ENCODE measurements at places on chromosomes 1 and 21. TPM values are rescaled to one million over a fixed set of nuclear protein-coding genes. Genes with fewer than 3 reads are reported as not detected.

DNA sequence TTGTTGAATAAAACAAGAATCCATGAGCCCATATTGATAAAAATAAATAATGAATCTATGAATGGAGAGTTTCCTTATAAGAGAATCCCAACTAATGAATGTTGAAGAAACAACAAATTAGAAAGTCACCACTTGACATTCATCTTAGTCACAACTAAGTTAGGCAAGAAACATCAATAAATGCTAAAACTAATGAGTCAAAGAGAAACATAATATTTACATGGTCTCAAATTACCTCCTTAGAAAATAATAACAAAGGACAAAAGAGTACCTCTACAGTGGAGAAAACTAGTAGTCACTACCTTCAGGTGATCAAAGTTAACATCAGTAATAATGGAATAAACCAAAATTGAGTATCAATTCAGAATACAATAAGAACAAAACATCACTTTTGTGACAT, 93.5 kb downstream of the AKT3 start:
- no peak for DNase-seq

- DNase-seq = peak; percentile 8
Observed at GRCh38 chr1:121458291-121459048, 273.7 kb downstream of the SRGAP2C start.

- DNase-seq = no peak
Observed at GRCh38 chr1:65827346-65827745, 34.7 kb downstream of the PDE4B start.

DNA sequence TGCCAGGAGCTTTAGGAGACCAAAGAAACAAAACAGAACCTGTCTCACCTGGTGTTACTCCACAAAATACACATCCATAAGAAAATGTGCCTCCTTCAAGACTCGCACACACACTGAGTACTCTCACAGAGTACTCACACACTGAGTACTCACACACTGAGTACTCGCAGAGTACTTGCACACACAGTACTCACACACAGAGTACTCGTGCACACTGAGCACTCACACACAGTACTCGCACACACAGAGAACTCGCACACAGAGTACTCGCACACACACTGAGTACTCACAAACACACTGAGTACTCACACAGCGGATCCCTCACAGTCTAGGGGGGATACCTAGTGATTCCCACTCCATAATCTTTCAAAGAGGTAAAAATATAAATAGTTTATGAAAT, 40.3 kb downstream of the PCSK9 start:
- no peak for DNase-seq

GRCh38 chr21:42088658-42089057, 17.5 kb downstream of the UMODL1 start:
- no peak for DNase-seq

DNA sequence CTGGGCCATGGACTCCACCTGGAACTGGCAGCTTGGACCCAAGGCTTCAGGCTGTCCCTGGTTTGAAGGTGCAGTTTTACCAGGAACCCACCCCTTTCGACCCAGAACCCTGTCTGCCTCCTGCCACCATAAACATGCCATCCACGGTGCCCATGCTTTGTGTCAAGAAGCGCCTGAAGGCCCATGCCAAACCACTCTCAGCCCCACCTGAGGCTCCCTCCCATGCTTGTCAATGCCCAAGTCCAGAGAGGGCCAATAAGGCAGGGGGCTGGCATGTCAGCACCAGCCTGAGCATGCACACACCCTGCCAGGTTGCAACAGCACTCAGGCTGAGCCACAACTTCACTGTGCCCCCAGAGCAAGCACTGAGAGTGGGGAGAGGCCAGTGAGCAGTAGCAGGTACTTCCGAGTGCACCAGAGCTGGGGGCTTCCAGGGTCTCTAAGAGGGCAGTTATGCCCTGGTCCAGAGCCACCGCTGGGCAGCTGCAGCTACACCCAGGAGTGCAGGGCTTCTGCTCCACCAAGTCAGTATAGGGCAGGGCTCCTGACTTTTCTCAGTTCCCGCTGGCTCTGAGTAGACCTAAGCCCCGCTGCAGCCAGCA, 1256.0 kb downstream of the AMY1C start:
- no peak for DNase-seq

DNA sequence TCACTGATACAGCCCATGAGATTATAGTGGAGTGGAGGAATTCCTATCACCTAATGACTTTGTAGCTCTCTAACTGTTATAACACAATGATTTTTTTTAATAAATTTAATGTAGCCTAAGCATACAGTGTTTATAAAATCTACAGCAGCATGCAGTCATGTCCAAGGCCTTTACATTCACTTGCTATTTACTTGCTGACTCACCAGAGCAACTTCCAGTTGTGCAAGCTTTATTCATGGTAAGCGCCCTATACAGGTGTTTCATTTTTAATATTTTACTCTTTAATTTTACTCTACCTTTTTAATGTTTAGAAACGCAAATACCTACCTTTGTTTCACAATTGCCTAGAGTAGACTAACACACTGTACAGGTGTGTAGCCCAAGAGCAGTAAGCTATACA, 1652.2 kb downstream of the BRINP3 start:
- no peak for DNase-seq

DNA sequence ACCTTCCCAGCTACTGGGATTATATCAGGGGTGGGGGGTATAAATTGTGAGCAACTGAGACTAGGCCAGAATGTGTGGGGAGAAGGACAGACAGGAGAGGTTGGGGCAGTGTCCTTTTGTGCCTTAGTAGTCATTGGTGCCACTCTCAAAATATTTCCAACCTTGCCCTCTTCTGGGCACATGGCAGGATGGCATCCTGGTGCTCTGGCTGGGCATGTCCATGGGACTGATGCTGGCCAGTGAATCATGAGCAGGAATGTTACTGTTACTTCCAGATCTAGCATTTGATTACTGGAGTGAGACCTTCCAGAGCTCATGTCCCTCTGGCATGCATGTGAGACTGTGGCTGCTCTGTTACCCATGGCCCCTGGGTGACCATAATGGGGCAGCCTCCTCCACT, 151.2 kb downstream of the MATN1 start:
- no peak for DNase-seq

- no peak for DNase-seq
Observed at GRCh38 chr1:118736322-118736721, 251.8 kb downstream of the TBX15 start.

The RNASEL gene
- 12.7 TPM for polyA plus RNA-seq

The LORICRIN gene
- not detected for polyA plus RNA-seq

The FGR gene
- 1.2 TPM for polyA plus RNA-seq

The SLC6A17 gene
- polyA plus RNA-seq = 0.70 TPM

The KIAA1614 gene
- 7.2 TPM for polyA plus RNA-seq

The PTBP2 gene
- polyA plus RNA-seq = 65.3 TPM

The MAP1LC3C gene
- polyA plus RNA-seq = 1.2 TPM

The LRRIQ3 gene
- 5.7 TPM for polyA plus RNA-seq

The KLF17 gene
- 0.05 TPM for polyA plus RNA-seq

Data from left kidney (tissue), 8 donors.